ENCODE measurements at places on chromosomes 6 and 20. TPM values are rescaled to one million over a fixed set of nuclear protein-coding genes. Genes with fewer than 3 reads are reported as not detected.

The EPPIN gene
- not detected for total RNA-seq

The TCF21 gene
- not detected for total RNA-seq

The SLC35F1 gene
- not detected for total RNA-seq

The CCM2L gene
- not detected for total RNA-seq

The FOXC1 gene
- 0.05 TPM for total RNA-seq

The ERVFRD-1 gene
- total RNA-seq, result not detected

The ZSCAN16 gene
- total RNA-seq, result 4.0 TPM

The SCRT2 gene
- total RNA-seq, result not detected

The CASS4 gene
- 4.6 TPM for total RNA-seq

The ARFGEF3 gene
- 0.55 TPM for total RNA-seq

The HACE1 gene
- total RNA-seq, result 19.2 TPM

The TULP1 gene
- total RNA-seq, result not detected

The SLC44A4 gene
- total RNA-seq, result 0.18 TPM

The FBXO9 gene
- 79.2 TPM for total RNA-seq

The CNKSR3 gene
- total RNA-seq, result 0.11 TPM

The SNAP25 gene
- 14.2 TPM for total RNA-seq

The SPATS1 gene
- not detected for total RNA-seq

The ESR1 gene
- not detected for total RNA-seq

The NKAIN2 gene
- not detected for total RNA-seq

The HLA-DPA1 gene
- 58.9 TPM for total RNA-seq

The DEFB124 gene
- total RNA-seq, result not detected

The REM1 gene
- total RNA-seq, result not detected

The UNC5CL gene
- total RNA-seq, result 1.6 TPM

The FAM83C gene
- not detected for total RNA-seq

The ZC3H12D gene
- 15.0 TPM for total RNA-seq

The VWA7 gene
- total RNA-seq, result 5.9 TPM

The ELOVL2 gene
- total RNA-seq, result not detected

The TPMT gene
- 5.0 TPM for total RNA-seq

The FAM135A gene
- total RNA-seq, result 8.0 TPM

The TAGAP gene
- total RNA-seq, result 38.1 TPM

The HAO1 gene
- total RNA-seq, result not detected

The TTI1 gene
- total RNA-seq, result 35.7 TPM

The TMEM217 gene
- 4.8 TPM for total RNA-seq

The HCRTR2 gene
- not detected for total RNA-seq

The PGC gene
- not detected for total RNA-seq

The WFDC12 gene
- not detected for total RNA-seq

The ANGPT4 gene
- total RNA-seq, result not detected

The CRISP3 gene
- total RNA-seq, result not detected

The MEP1A gene
- total RNA-seq, result not detected

The CRISP2 gene
- not detected for total RNA-seq

The SRSF12 gene
- 0.09 TPM for total RNA-seq

The GGTLC1 gene
- total RNA-seq, result not detected

The OR12D1 gene
- not detected for total RNA-seq

The JPH2 gene
- total RNA-seq, result not detected

The SYNJ2 gene
- 21.5 TPM for total RNA-seq

The CYP39A1 gene
- not detected for total RNA-seq
